ENCODE measurements at places on chromosomes 12 and 14.

DNA sequence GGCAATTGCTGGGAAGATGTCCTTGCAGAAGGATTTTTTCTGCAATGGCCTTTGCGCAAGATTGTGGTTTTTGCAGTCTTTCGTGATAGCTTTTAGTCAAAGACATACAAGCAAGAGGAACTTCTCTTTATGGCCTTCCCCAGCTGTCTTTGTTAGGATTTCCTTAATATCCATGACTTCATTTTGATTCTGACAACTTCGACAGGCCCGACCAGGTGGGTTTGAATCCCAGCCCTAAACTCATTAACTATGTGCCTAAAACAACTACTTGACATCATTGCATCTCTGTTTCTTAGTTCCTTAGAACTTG, 13.3 kb upstream of the VRK1 start:
- DNase-seq, result no peak

- no peak for DNase-seq
Observed at GRCh38 chr14:28783664-28784063, 17.1 kb downstream of the FOXG1 start.

- DNase-seq, result no peak
Observed at GRCh38 chr14:105711044-105711620, 184.7 kb downstream of the TMEM121 start.

- no peak for DNase-seq
Observed at GRCh38 chr12:124560146-124560890, 7.1 kb downstream of the NCOR2 start.

DNA sequence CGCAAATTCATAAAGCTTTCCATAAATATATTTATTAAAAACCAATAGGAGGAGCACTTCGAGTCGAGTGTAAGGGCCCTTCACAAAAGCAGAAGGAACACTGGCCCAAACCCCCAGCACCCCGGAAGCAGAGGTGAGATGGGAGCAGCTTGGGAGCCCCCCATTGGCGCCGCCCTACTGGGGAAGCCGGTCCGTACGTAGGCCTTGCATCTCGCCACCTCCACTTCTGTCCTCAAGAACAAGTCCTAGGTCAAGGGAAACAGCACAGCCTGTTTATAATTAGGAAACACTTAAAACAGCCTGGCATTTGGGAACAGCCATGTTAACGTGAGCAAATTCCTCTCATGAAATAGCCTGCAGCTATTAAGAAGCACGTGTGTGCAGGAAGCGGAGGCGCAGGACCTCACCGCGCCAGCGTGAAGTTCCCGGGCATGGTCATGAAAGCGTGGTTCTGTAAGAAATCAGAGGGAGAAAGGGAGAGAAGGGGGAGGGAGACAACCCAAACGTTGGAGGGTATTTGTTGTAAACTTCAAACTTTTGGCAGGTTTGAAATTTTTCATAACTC, 7.7 kb downstream of the ANKRD9 start:
- no peak for DNase-seq

DNA sequence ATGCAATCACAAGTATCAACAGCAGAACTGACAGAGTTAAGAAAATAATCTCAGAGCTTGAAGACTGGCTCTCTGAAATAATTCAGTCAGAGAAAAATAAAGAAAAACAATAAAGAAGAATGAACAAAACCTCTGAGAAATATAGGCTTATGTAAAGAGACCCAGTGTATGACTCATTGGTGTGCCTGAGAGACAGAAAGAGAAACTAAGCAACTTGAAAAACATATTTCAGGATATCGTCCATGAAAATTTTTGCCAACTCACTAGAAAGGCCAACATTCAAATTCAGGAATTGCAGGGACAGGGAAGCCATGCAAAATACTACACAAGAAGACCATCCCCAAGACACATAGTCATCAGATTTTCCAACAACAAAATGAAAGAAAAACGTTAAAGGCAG, 56.2 kb downstream of the APOBEC1 start:
- peak; percentile 28 for DNase-seq

DNA sequence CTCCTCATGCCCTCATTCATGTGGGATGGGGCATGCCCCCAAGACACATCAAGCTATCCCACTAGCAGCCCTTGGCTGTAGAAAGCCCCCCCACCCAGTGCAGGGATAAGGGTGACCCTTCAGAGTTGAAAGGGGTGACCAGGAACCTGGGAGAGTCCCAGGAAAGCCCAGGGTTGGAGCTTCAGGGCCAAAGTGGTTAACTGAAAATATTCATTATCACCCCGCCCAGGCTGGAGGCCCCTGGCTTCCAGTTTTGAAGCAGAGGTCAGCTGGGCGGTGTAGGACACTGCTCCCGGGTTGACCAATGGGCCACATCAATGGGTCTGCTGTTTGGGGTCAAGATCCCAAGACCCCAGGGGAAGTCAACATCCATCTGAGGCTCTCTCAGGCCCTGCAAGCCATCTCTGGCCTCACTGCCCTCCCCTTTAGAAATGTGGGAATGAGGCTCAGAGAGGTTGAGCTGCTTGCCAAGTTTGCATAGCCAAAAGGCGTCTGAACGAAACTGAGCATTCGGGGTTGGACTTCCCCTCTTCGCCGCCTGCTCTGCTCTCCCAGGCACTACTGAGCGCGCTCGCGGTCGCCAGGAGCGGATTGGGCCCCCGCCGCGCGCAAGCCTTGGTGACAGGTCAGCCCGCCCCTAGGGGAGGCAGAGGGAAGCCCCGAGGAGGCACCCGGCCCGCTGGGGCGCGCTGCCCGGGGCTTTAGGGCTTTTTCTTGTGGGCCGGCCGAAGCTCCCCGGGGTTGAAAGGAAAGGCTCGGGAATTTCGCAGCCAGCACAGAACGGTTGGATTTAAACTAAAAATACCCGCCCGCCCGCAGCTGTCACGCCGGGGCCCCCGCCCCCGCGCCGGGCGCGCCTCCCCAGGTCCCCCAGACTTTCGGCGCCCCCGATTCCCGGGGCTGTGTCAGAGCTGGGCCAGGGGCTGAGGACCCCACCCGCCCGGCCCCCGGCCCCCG, 576 bp downstream of the SYNE3 start:
- DNase-seq, result no peak

DNA sequence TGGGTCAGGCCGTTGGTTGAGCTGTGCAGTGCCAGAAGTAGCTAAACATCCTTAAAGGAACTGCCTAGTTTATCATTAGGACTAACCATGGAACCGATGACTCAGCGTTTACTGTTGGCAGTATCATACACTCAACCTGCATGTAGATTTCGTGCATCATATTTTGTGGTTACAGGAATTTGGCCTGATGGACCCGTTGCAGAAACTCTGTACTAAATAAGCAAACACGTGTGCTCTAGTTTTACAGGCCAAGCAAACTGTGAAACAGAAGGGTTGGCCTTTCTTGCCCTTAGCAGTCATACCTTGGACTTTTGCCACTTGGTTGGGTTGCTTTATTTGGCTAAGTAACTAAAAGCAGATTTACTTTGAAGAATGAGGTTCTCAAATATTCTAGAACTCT, 35.6 kb downstream of the DGLUCY start:
- DNase-seq, result peak; percentile 87

GRCh38 chr12:103751600-103751999, 89.4 kb downstream of the NT5DC3 start:
- DNase-seq, result no peak

- DNase-seq, result no peak
Observed at GRCh38 chr12:114405519-114406271, at the start of gene TBX5. Gene TBX5 (minus strand): TSS chr12:114406144. CDS start chr12:114403898, 2,246 bp downstream.

GRCh38 chr12:129997239-129997638, 93.4 kb upstream of the TMEM132D start:
- no peak for DNase-seq

GRCh38 chr12:269191-269590, 6.6 kb upstream of the SLC6A13 start:
- DNase-seq, result no peak

GRCh38 chr12:15862840-15863239, 19.3 kb upstream of the STRAP start:
- no peak for DNase-seq

DNA sequence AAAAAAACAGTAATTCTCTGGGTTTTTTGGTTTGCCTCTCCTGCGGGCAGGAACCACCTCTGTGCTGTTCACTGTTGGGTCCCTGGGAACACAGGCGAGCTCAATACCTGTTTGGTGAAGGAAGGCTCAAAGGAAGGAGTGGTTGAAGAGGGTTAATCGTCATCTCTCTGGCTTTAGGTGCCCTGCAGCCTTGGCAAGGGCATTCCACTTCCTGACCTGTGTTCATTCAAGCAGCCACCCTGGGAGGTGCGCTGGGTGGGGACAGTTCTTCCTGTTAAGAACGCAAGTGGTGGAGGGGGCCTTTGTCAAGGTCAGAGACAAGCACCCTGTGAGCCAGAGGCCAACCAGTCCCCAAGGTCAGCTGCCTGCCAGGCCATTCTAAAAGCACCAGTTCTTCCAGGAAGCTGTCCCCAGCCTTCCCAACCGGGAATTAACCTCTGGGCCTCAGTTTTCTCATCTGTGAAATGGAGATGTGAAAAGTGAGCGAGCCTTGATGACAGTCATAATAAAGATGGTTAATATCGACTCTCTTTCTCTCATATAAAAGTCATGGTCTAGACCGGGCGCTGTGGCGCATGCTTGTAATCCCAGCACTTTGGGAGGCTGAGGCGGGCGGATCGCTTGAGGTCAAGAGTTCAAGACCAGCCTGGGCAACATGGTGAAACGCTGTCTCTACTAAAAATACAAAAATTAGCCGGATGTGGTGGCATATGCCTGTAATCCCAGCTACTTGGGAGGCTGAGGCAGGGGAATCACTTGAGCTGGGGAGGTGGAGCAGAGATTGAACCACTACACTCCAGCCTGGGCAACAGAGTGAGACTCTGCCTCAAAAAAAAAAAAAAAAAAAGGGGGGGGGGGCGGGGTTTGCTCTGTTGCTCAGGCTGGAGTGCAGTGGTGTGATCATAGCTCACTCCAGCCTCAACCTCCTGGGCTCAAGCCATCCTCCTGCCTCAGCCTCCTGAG, 6.1 kb downstream of the RHOF start:
- DNase-seq, result no peak

DNA sequence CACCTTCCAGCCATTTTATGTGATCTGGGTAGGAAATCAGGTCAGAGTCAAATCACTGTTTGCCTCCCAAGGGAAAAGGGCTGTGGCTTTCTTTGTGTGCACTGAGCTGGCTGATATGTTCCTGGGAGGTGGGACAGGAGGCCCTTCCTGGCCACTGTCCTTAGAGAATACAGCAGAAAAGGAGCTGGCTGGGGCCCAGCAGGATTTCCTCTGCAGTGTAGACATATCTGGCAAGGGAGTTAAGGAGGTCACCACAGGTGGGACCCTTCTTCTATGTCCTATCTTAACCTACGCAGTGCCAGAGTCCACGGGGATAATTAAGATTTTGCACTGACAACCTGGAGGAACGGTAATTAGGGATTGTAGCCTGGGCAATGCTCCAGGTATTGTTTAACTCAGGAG, 145.3 kb downstream of the NTF3 start:
- DNase-seq, result no peak

GRCh38 chr12:57549203-57549908, 488 bp upstream of the KIF5A start:
- DNase-seq, result no peak

- DNase-seq, result no peak
Observed at GRCh38 chr14:64973026-64973442, 898 bp upstream of the RAB15 start.

DNA sequence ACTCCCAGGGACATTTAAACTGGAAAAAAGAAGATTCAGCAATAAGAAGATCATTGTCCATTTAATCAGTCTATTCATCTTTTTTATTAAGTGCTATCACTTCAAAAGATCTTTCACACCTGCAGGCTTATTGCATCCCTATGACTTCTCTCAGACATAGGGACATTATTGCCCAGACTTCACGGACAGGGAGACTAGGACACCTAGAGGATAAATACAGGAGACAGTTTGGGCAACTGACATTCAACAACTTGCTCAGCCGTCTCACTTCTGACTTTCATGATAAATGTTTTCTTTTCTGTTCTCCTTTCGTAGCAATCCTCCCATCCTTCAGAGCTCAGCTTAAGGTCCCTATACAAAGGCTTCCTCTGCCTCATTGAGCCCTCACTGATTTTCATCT, 84.3 kb downstream of the TMEM30B start:
- DNase-seq, result no peak

DNA sequence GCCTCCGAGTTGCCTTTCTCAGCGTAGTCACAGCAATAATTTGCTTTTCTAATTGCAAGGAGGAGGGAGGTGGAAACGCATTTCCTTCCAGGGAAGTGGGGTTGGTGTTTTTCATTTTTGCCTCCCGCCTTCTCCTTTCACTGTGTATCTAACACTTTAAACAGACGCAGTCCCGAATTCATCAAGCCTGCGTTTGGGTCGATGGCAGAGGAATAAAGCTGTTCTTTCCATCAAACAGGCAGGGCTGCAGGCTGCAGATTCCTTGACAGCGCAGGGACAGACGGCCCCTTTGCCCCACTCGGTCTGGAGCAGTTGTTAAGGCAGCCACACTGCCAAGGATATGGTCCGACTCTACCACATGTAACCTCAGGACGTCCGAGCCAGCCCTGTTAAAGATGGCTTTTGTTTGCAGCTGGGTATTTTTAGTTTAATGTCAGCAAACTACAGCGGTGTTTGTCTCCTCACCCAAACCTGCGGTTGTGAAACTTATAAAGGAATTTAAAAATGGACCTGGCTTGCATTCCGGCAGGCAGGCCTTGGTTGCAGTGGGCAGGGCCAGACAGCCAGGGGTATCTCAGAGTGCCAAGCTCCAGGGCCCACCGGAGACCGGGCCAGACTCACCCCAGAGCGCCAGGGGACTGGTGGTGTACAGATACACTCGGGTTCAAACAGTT, 2.1 kb downstream of the CHST11 start:
- no peak for DNase-seq

- DNase-seq, result peak; percentile 68
Observed at GRCh38 chr12:127052511-127053232, 1214.3 kb upstream of the TMEM132C start.

DNA sequence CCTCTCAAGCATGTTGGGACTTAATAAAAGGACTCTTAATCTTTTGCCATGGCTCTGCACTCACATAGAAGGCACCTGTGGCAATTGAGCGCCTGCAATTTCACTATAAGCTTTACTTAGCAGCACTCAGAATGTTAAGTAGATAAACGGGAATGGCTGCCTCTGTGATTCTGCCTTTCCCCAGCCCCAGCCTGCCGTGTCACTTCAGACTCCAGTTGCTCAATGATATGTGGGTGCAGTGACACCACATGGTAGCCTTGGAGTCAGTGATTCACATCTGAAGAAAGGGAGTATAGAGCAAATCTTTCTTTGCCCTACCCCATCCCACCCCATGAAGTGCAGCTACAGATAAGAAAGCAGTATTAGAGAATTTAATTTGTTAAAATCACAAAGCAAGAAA, 96.1 kb downstream of the ZFC3H1 start:
- no peak for DNase-seq

GRCh38 chr14:59305836-59306555, 117.5 kb downstream of the DAAM1 start:
- DNase-seq, result peak; percentile 6

GRCh38 chr12:126519833-126520232, 1454.6 kb downstream of the AACS start:
- no peak for DNase-seq

- no peak for DNase-seq
Observed at GRCh38 chr12:95995238-95996031, 709 bp downstream of the HAL start.

DNA sequence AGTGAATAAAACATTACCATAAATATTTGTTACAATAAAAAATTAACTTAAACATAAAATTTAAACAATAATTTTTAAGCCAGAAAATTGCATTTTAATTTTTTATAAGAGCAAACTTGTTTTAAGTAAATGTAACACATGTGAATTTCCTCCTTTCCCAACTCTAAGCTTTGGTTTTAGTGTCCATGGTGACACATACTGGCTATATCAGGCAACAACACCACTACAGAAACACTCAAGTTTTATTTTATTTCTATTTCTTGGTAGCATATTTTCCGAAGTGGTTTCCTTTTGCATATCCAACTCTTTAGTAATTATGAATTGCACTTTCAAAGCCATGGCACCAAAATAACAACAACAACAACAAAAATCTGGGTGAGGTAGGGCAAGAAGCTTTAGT, 2.2 kb downstream of the NELL2 start:
- no peak for DNase-seq

Data from A172 (cell line).